AG08396 (cell line): ENCODE measurements at places on chromosomes 16 and 17.

DNA sequence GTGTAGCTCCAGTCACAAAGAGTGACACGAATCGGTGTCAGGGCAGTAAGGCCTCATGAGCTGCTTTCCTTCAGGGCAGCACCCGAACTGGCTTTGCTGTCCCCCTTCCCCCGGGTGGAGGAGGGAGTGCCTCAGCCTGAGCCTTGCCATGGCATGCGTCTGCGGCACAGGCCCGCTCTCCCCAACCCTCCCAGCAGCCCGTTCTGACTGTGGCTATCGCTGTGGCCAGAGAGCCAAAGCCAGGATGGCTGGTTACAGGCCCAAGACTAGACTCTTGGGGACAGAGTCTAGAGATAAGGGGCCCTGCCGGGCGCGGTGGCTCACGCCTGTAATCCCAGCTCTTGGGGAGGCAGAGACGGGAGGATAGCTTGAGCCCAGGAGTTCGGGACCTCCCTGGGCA lies 25.9 kb downstream of the CLUH start:
- no peak for DNase-seq

GRCh38 chr17:8583954-8584353 lies 46.6 kb downstream of the MYH10 start:
- no peak for DNase-seq

- peak; percentile 82 for DNase-seq
Measured at GRCh38 chr17:17141860-17142552, 64.1 kb downstream of the PLD6 start.

DNA sequence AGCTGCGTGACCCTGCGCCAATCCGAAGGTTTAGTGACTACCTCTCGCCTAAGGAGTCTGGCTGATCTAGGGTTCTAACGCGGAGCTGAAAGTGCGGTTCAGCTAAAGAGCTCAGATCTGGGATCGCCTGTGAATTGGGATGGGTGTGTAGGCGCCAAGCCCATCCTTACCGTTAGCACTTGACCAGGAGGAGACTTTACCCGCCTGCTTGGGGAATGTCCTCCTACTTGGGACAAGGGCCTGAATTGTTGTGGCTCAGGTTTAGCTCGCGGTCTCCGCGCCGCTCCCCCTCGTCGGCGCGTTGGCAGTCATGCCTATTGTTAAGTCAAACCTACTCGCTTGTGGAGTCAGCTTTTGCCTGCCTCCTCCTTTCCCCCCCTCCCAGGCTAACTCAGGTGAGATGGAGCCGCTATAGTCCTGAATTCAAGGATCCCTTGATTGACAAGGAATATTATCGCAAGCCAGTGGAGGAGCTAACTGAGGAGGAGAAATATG lies 480 bp downstream of the MRPS7 start:
- DNase-seq, result peak; percentile 48

GRCh38 chr16:84650062-84650991 lies 2.0 kb downstream of the KLHL36 start:
- DNase-seq, result peak; percentile 87

GRCh38 chr16:49890876-49891275 lies 35.0 kb upstream of the ZNF423 start:
- DNase-seq, result no peak

DNA sequence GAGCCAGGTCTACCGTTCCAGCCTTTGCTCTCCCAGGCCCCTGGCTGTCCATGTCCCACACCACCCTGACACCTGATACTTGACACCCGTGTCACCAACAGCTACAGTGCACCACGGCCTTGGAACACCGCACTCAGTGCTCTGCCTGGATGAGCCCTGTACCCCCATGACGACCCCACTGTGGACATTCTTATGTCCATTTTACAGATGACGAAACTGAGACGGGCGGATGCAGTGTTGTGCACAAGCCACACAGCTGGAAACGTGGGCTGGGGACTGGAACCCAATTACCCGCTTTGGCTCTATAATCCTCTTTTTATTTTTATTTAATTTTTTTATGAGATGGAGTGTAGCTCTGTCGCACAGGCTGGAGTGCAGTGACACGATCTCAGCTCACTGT lies 83.6 kb upstream of the CBX4 start:
- DNase-seq, result no peak

GRCh38 chr17:45035848-45036247 lies 15.6 kb downstream of the DCAKD start:
- DNase-seq, result no peak

- DNase-seq, result peak; percentile 36
Measured at GRCh38 chr17:59004338-59005111, 102.2 kb downstream of the TRIM37 start.

DNA sequence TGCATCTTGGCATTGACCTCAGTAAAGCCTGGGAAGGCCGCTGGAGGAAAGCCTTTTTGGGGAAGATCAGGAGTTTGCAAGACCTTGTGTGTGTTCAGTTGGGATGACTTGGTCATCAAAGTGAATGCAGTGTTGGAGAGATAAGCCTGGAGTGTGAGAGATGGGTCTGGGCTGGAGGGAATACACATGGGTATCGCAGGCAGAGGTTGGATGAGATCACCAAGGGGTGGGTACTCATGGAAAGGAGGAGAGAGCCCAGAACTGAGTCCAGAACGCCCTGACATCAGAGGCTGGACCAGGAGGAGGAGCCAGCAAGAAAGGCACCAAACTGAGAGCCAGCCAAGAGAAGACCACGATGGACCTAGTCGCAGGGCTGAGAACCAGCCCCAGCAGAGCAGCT lies 35.2 kb downstream of the SDK2 start:
- no peak for DNase-seq

- no peak for DNase-seq
Measured at GRCh38 chr16:77062878-77063675, 127.9 kb upstream of the MON1B start.

DNA sequence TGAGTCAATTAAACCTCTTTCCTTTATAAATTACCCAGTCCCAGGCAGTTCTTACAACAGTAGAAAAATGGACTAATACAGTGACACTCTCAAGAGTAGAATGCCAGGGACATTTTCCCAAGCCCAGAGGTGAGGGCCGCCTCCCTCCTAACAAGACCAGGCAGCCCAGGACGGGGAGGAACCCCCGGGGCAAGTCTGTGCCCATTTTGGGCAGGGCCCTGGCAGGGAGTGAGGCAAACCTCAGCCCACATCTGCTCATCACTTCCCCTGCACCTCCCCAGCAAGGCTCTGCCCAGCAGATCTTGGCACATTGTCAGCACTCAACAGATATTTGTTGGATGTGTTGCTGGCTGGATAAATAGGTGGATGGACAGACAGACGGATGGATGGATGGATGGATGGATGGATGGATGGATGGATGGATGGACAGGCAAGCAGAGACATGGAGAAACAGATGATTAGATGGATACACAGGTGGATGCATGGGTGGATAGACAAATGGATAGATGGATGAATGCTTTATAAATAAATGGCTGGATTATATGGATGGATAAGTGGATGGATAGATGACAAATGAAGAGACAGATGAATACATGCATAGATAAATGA lies 271.3 kb downstream of the PARN start:
- no peak for DNase-seq

GRCh38 chr16:8926827-8927226 lies 36.9 kb downstream of the USP7 start:
- no peak for DNase-seq

- no peak for DNase-seq
Measured at GRCh38 chr16:83404261-83404660, 403.5 kb upstream of the HSBP1 start.

DNA sequence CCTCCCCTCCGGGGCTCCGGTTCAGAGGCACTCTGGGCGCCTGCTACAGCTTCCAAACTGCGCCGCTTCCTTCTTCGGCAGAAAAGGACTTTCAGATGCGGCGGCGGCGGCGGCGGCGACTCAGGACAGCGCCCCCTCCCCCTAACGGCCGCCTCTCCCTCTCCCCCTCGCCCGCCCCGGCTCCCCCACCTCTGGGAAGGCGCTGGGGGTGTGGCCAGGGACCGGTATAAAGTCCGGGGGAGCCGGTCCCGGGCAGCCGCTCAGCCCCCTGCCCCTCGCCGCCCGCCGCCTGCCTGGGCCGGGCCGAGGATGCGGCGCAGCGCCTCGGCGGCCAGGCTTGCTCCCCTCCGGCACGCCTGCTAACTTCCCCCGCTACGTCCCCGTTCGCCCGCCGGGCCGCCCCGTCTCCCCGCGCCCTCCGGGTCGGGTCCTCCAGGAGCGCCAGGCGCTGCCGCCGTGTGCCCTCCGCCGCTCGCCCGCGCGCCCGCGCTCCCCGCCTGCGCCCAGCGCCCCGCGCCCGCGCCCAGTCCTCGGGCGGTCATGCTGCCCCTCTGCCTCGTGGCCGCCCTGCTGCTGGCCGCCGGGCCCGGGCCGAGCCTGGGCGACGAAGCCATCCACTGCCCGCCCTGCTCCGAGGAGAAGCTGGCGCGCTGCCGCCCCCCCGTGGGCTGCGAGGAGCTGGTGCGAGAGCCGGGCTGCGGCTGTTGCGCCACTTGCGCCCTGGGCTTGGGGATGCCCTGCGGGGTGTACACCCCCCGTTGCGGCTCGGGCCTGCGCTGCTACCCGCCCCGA lies at the start of gene IGFBP4:
Gene IGFBP4 (plus strand): TSS at position 255 of the 792 bp plus-strand sequence. CDS start 286 bp downstream, at position 541.
- peak; percentile 88 for DNase-seq

GRCh38 chr17:20733923-20734322 lies 154.4 kb downstream of the CDRT15L2 start:
- no peak for DNase-seq

DNA sequence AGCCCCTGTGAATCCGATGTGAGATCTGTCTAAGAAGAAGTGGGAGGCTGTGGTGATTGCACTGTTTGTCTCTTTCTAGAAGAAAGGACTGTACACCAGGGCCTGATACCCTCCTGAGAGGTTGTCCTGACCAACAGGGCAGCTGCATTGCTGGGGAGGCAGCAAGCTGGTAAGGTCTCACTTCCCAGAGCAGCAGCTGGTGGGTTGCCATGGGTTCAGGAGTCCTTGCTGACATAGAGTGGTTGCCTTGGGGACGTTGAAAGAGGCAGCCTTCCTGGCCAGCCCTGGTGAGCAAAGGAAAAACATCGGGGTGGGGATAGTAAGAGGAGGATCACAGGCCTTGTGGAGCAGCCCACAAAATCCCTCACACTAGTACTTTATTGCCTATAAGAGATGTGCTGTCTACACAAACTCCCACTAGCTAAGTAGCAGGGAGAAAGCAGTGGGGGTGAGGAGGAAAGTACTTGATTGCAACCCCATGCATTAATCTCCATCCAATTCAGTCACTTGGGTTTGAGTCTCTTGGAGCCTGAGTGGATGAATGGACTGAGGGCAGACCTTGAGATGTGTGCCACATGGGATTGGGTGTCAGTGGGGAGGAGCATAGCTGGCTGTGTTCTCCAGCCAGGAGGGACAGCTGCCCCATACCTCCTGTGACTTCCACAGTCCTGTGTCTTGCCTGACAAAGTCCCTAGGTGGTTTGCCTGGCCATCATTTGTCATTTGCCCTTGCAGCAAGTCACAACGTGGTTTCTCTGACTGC lies 143.8 kb upstream of the RPL38 start:
- no peak for DNase-seq

DNA sequence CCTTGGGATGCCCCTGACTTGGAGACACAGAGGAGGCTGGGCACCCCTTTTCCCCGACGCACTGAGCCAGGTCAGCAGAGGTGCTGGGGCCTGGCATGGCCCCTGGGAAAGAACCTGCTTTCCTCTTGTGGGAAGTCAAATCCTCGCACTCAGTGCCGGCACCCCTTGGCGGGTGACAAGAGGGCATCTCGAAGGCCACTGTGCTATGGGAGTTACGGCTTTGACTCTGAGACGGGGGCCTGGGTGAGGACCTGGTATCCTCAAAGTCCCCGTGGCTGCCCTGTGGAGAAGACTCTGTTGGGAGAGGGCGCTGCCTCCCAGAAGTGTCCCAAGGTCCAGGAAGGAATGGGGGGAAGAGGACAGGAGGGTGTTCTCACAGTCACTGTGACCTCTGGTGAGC lies 117.0 kb downstream of the METRNL start:
- no peak for DNase-seq

- no peak for DNase-seq
Measured at GRCh38 chr16:62018301-62019060, 17.8 kb downstream of the CDH8 start.

GRCh38 chr16:8959921-8960787 lies 3.6 kb downstream of the USP7 start:
- DNase-seq, result no peak

- DNase-seq, result no peak
Measured at GRCh38 chr16:35306915-35307314, 1847.5 kb downstream of the TP53TG3F start.

- no peak for DNase-seq
Measured at GRCh38 chr17:80574496-80574895, 29.9 kb downstream of the RPTOR start.

- DNase-seq, result no peak
Measured at GRCh38 chr16:86212706-86213436, 297.5 kb upstream of the FOXF1 start.

DNA sequence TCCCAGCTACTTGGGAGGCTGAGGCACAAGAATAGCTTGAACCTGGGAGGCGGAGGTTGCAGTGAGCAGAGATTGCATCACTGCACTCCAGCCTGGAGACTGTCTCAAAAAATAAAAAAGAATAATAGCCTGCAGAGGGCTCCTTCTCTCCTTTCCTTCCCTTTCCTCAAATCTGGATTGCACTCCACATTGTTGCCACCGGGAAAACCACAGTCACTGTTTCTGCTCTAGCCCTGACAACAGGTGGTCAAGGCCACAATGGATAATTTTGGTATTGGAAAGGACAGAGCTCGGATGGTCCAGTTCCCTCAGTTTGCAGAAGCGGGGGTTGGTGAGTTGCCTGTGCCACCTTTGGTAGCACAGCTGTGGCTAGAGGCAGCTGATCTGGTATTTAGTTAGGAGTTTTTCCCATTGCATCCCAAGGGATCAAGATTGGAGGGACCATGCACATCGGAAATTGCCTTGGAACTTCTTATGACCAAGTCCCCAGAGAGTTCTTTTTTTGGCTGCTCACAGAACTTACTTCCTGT lies 44.7 kb upstream of the PRSS54 start:
- DNase-seq, result peak; percentile 11

DNA sequence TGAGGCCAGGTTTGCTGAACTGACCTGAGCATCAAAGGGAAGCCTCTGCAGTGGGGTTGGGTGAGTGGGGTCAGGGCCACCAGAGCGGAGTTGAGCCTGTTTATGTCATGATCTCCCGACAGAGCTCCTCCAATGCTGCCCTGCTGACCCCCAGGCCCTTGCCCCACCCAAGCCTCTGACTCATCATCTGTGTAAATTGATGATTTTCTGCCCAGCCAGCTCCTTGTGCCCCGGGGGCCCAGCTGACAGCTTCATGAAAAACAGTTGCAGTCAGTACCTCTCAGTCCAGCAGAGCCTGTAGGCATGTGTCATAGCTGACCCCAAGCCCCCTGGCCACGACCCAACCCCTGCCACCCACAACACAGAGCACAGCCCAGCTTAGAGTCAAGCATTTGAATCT lies 134.9 kb downstream of the CCT6B start:
- DNase-seq, result no peak
